ENCODE measurements at places on chromosomes 7 and 10. TPM values are rescaled to one million over a fixed set of nuclear protein-coding genes. Genes with fewer than 3 reads are reported as not detected.

GJD4 gene
- total RNA-seq: not detected

FFAR4 gene
- not detected for total RNA-seq

UNCX gene
- total RNA-seq: not detected

LMTK2 gene
- total RNA-seq: 21.6 TPM

SFTPA1 gene
- not detected for total RNA-seq

ARMC3 gene
- total RNA-seq: not detected

ALOX5 gene
- not detected for total RNA-seq

SYT15 gene
- 0.79 TPM for total RNA-seq

KLF14 gene
- not detected for total RNA-seq

RBP3 gene
- not detected for total RNA-seq

COL17A1 gene
- total RNA-seq: 514 TPM

OR6B1 gene
- total RNA-seq: not detected

MAGI2 gene
- 0.07 TPM for total RNA-seq

CYP2C19 gene
- total RNA-seq: not detected

HSPA12A gene
- 9.1 TPM for total RNA-seq

TMEM236 gene
- 0.37 TPM for total RNA-seq

SPDYE6 gene
- not detected for total RNA-seq

DPYSL4 gene
- total RNA-seq: 0.21 TPM

LRRD1 gene
- total RNA-seq: not detected

TLX1 gene
- not detected for total RNA-seq

ATOH7 gene
- total RNA-seq: not detected

TMEM60 gene
- total RNA-seq: 7.1 TPM

PNLIPRP3 gene
- 9.5 TPM for total RNA-seq

LBX1 gene
- total RNA-seq: not detected

ZNF804B gene
- not detected for total RNA-seq

CTNNA3 gene
- not detected for total RNA-seq

TNS3 gene
- 33.3 TPM for total RNA-seq

MALRD1 gene
- total RNA-seq: not detected

MMP21 gene
- not detected for total RNA-seq

SLC13A4 gene
- total RNA-seq: not detected

EPHB6 gene
- total RNA-seq: 1.4 TPM

EBF3 gene
- not detected for total RNA-seq

HMX2 gene
- not detected for total RNA-seq
